ENCODE measurements at places on chromosomes 1 and 21.

DNA sequence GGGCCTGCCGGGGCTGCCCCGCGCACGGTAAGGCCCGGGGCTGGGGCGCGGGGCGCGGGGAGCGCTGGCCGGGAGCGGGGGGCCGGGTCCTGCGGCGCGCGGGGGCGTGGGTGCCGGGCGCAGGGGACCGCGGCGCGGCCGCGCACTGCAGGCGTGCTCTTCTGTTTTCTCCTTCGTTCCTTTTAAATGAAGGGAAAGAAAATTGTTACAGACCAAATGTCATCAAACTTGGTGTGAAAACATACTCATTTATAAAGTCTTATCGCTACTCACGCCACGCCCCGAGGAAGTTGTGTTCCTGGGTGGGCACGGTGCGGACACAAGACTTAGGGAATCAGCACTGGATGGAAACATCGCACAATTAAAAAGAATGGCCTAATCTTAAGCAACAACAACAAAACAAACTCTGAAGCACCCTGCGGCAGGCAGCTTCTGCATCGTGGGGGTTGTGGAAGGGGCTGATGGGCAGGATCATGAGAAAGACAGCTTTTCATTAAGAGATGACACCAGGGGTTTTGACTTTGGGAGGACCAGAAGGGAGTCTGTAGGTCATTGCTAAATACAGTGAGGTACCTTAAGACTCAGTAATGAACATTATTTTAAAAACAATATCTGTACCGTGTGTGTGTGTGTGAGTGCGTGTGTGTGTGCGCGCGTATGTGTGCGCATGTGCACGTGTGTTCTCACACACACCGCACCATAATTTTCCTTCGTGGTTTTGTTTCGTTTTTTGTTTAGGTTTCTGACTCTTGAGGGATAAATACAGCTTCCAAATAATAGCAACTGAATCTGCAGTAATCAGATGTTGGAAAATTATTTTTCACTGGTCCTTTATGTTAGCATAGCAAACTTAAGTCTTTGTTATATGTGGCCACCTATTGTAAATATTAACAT lies 548 bp downstream of the B3GALT5 start:
- DNase-seq: peak; percentile 33

DNA sequence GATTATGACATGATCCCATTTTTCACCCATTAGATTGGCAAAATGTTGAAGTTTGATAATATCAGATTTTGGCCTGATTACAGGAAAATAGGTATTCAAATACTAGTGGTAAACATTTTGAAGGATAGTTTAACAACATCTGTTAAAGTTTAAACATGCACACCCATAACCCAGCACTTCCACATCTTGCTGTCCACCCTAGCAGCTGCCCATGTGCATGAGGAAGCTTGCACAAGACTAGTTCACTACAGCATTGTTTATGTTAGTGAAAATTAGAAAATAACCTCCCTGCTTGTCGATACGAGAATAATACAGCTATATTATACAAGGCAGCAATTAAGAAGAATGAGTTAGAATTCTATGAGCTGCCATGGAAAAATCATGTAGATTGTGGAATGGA lies 127.6 kb downstream of the C1orf21 start:
- no peak for DNase-seq

GRCh38 chr1:7379441-7379971 lies 391.6 kb upstream of the VAMP3 start:
- DNase-seq: peak; percentile 66

GRCh38 chr1:165344198-165344597 lies 12.3 kb downstream of the LMX1A start:
- no peak for DNase-seq

- DNase-seq: no peak
Measured at GRCh38 chr1:115288591-115289198, 49.4 kb downstream of the NGF start.

DNA sequence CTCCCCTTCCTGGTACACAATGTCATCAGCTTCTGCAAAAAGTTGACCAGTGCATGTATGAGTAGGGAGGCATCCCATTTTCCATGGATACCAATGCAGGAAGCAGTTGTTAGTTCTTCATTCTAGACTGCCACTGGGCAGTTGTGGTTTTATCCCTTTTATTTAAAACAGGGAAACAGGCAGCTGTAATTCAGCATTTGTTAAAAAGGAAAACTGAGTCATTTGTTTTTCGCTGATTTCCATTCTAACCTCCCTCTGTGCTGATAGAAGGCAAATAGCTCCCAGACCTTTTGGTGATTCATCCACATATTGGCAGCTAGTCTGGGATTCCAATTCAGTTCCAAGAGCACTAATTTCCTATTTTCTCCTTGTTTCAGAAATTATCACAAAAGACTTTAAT lies 21.1 kb upstream of the ABCA4 start:
- peak; percentile 80 for DNase-seq

- DNase-seq: no peak
Measured at GRCh38 chr1:24228311-24228710, 41.2 kb upstream of the IFNLR1 start.

GRCh38 chr1:169890761-169891538 lies 2.7 kb downstream of the SCYL3 start:
- no peak for DNase-seq

DNA sequence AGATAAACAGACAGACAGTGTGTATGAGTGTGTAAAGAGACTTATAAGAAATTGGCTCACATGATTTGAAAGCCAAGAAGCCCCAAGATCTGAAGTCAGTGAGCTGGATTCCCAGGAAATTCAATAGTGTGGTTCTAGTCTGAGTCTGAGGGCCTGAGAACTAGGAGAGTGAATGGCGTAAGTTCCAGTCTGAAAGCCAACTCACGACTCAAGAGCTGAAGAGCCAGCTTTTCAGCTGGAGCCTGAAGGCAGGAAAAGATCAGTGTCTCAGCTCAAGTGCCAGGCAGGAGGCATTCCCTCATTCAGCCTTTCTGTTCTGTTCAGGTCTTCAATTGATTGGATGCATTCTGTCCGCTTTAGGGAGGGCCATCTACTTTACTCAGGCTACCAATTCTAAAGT lies 257.2 kb downstream of the PLPP3 start:
- no peak for DNase-seq

- DNase-seq: no peak
Measured at GRCh38 chr1:44565259-44565750, 109.0 kb downstream of the TMEM53 start.

DNA sequence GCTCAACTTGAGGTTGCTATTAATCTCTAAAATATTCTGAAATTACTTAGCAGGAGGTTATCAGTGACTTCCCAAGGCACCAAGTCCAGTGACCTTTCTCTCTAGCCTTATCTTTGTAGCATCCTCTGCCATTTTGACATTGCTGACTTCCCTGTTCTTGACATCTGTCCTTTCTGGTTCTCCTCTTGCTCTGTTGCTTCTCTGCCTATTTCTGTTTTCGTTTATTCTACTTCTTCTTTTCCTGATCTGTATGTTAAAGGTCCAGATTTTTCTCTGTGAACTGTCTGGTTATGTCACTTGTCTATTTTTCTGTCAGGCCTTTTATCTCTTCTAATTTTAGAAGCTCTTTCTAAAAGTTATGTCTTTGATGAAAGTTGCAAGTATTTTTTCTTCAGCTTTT lies 178.8 kb downstream of the VPS13D start:
- no peak for DNase-seq

DNA sequence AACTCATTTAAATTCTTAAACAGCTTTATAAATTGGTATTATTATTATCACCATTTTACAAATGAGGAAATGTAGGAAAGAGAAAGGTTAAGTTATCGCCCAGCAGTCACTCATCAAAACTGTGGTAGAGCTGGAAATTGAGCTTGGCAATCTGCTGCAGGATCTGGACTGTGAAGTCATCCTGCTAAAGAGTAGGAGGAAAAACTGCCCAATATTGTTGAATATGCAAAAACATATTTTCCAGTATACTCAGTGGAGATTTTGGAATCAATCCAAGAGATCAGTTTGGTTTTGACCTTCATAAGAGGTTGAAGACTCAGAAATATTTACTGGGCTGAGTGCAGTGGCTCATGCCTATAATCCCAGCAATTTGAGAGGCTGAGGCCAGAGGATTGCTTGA lies 16.9 kb upstream of the RC3H1 start:
- peak; percentile 64 for DNase-seq

DNA sequence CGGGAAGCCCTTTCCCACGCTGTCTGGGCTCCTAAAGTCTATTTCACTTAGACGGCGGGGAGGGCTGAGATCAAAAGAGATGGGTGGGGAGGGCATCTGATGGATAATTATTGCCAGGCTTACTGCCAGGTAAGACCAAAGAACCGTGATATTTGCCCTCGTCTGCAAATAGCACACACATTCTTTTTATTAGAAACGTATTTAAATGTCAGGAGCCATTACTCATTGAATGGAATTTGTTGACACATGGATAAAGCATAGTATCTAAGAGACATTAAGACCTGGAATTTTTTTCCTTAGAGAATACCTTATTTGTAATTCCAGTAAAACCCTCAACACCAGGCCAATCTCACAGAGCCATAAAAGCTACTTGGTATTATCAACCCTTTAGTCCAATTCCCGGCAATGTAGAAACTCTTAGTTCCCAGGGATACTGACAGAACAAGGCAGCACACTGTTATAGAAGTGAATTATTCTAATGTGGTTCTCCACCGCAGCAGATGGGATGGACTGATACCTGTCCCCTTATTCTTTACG lies 10.6 kb downstream of the URB1 start:
- peak; percentile 71 for DNase-seq

GRCh38 chr1:155983191-155984024 lies 5.1 kb upstream of the ARHGEF2 start:
- peak; percentile 95 for DNase-seq

- DNase-seq: no peak
Measured at GRCh38 chr1:110065841-110066240, 4.6 kb downstream of the ALX3 start.

DNA sequence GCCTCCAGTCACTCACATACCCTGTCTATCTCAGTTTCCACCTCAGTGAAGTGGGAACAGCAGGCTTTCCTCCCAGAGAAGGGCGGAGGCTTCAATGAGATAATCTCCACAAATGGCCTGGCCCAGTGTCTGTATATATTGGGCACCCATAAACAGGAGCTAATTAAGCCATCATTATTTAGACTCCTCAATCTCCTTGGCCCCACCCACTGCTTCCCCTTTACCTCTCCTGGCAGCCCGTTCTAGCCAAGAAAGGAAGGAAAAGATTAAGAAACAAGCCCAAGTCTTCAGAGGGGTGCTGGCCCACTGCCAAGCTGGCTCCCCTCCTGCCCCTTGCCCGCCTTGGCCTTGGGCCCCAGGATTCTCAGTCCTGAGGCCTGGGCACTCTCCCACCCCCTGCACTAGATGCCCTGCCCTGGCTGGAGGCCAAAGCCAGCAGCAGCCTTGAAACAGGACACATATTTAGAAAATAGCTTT lies 15.9 kb upstream of the EPB41 start:
- no peak for DNase-seq

- peak; percentile 69 for DNase-seq
Measured at GRCh38 chr1:39105061-39105840, 79.1 kb downstream of the NDUFS5 start.

DNA sequence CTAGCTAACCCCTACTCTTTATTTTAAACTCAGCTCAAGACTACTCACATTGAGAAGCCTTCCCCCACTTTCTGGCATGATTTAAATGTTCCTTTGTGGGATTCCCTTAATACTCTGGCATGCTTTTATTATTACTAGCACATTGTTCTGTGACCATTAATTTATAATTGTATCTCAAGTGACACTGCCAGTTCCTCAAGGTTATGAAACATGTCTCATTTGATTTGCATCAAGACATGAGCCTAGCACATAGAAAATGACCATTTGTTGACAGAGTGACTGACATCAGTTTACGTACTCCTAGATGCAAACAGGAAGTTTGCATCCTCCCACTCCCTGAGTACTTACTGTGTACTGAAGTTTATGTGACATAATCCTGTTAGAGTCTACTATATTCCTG lies 15.2 kb downstream of the RGS4 start:
- DNase-seq: no peak

- DNase-seq: no peak
Measured at GRCh38 chr1:181911715-181912114, 149.8 kb downstream of the ZNF648 start.

DNA sequence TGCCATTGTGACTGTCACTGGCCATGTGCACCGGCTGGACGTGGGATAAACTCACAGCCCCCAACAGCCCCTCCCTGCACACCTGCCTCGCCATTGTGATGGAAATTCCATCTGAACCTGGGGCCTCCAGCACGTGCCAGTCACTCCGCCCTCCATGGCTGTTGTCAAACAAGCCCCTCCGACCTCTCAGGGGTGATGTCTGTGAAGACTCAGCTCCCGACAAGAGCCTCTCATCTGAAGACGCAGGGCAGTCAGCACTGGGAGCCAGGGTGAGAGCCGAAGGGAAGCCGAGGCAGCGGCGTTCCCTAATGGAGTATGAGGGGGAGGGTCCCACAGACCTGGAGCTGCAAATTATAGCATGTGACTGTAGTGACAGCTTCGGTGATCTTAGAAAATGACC lies 1.4 kb upstream of the KRTAP10-2 start:
- no peak for DNase-seq
